ENCODE measurements at places on chromosomes 12 and 14.

DNA sequence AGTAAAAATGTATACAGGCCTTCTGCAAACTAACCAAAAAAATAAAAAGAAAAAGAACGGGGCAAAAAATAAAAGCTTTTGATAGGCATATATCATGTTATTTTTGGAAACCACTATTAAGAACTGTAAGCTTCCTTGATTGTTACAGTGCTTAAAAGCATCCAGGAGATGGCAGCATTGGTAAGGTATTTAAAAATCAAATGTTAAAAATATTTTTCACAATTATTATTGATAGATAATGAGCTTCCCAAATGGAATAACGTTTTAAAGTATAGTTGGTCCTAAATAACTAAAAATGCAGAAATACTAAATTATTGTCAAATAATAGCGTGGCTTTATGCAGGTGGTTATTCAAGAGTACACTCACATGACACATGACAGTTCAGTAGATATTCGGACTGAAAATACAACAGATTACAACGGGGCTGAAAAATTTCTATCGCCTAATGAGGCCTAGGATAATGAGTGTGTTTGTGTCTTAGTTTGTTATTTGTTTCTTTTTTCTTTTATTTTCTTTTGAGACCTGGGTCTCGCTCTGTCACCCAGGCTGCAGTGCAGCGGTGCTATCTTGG is 127.2 kb upstream of the ATF7IP start:
- no peak for DNase-seq

GRCh38 chr12:18502422-18502968 is 235.3 kb downstream of the PLCZ1 start:
- no peak for DNase-seq

DNA sequence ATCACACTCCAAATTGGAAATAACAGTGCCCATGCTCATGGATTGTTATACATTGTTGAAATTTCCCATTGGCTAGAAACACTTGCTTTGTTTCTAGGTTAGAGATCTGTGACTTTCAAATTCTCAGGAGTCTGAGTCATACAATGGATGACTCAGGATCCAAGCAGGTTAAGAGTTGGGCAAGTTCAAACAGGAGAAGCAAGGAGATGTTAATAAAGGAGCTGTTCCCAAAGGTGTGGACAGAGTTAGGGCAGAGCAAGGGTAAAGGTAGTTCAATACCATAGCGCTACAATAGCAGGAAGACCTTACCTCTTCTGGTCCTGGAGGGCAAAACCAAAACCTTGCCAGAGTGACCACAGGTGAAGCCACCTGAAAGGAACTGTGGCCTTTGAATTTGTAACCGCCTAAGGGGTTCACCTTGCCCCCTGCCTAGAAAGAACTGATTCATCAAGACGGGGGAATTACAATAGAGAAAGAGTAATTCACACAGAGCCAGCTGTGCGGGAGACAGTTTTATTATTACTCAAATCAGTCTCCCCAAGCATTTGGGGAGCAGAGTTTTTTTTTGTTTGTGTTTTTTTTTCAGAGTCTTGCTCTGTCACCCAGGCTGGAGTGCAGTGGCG is 4.2 kb upstream of the AMN1 start:
- no peak for DNase-seq

- DNase-seq: no peak
Observed at GRCh38 chr14:89858089-89858488, 96.4 kb downstream of the EFCAB11 start.

DNA sequence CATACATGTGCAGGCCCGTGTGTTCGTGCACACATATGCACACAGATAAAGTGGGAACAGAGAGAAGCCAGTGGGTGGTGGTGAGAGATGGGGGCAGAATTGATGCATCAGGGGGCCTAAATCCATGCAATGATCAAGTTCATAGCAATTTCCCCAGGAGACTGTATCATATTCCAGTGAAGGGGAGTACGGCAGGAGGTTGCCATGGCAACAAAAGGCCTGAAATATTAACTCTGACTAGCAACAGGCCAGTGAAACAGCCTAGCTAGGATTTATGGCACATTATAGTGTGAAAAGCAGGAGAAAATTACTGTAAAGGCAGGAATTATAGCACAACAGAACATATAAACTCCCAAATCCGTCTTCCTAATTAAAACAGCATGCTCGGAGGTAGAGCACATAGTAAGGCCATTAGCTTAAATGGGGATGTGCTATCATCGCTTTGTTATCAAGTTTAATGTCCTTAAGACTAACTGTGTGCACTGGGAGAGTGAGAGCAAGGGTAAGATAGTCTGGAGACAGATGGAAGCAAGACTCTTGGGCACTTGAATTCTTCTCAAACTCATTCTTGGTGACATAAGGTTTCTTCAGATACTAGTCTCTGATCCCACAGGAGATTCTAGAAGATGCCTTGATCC is 806.3 kb downstream of the DIO2 start:
- no peak for DNase-seq

- no peak for DNase-seq
Observed at GRCh38 chr14:105845725-105846309, 319.4 kb downstream of the TMEM121 start.

- peak; percentile 16 for DNase-seq
Observed at GRCh38 chr12:10069099-10069498, 29.7 kb downstream of the CLEC1A start.

DNA sequence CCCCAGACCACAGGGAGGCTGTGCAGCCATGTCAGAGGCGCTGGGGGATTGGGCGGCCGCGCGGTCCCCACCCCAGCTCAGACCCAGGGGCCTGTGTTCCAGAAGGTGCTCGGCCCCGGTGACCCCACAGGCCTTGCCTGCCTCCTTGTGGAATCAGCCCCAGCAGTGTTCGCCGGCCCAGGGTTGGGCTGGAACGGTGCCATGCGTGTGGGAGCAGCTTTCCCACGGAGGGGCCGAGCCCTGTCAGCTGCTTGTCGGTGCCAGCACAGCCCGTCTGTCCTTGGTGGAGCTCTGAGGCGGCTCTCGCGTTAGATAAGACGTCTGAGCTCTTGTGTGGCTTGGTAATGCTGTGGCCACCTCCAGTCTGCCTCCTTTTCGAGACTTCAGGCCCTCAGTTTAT is 8.5 kb downstream of the ZFYVE21 start:
- no peak for DNase-seq

DNA sequence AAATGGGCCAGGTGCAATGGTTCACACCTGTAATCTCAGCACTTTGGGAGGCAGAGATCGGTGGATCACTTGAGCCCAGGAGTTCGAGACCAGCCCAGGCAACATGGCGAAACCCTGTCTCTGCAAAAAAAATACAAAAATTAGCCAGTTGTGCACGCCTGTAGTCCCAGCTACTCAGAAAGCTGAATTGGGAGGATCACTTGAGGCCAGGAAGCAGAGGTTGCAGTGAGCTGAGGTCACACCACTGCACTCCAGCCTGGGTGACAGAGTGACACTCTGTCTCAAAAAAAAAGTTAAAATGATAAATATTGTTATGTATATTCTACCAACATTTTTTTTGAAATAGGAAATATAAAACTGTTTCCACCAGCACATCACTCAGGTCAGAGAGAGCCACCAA is 64.9 kb downstream of the NDUFA12 start:
- DNase-seq: no peak

DNA sequence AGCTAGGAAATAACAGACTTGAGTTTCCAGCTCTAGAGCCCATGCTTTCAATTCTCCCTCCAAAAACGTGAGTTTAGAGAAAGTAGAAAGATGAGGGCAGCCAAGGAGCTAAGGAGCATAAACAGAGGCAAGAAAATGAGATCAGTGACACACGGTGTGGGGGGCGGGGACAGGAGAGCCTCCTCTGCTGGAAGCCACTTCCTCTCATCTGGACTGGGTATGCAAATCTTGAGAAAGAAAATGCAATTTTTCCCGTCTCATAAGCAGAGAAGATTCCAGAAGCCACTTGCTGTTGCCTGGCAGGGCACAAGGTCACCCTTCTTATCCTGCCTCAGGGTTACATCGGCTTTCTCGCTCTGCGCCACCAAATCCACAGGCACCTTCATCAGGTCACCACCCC is 6.0 kb downstream of the OR10P1 start:
- DNase-seq: no peak

DNA sequence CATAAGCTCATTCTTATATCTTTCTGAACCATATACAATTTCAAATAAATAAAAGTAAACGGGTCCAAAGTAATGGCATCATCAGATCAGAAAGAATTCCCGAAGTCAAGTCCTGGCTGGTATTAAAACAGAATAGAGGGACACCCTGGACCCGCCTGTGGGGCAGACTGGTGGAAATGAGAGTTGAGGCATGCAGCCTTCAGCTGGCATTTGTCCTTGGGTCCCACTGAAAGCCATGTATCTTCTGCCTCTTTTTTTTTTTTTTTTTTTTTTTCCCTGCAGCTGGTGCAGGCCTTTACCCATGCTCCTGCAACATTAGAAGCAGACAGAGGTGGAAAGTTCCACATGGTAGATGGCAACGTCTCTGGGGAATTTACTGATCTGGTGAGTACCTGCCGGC is 9.9 kb downstream of the AHSA1 start:
- DNase-seq: no peak

Data from GDM1 (cell line).